Effector CD4-positive, alpha-beta T cell (primary cell): ENCODE measurements at places on chromosomes 6 and 20.

- DNase-seq: no peak
Measured at GRCh38 chr20:50412069-50412468, 98.1 kb upstream of the PTPN1 start.

DNA sequence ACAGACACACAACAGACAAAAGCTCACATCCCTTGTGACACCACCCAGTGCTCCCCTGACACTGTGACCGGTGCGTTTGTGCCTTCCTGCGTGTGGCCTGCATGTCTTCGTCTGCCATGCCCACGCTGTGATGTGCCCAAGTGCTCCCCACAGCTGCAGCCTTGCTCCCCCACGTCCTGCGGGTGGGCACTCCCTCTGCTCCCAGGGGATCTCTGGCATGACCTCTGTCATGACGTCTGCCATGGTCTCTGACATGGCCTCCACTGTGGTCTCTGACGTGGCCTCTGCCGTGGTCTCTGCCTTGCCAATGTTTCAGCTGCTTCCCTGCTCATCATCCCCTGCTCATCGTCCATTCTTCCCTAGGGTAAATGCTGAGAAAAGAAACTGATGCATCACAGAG lies 200.9 kb downstream of the DLL1 start:
- no peak for DNase-seq

GRCh38 chr6:150813319-150813992 lies 52.0 kb upstream of the MTHFD1L start:
- no peak for DNase-seq

DNA sequence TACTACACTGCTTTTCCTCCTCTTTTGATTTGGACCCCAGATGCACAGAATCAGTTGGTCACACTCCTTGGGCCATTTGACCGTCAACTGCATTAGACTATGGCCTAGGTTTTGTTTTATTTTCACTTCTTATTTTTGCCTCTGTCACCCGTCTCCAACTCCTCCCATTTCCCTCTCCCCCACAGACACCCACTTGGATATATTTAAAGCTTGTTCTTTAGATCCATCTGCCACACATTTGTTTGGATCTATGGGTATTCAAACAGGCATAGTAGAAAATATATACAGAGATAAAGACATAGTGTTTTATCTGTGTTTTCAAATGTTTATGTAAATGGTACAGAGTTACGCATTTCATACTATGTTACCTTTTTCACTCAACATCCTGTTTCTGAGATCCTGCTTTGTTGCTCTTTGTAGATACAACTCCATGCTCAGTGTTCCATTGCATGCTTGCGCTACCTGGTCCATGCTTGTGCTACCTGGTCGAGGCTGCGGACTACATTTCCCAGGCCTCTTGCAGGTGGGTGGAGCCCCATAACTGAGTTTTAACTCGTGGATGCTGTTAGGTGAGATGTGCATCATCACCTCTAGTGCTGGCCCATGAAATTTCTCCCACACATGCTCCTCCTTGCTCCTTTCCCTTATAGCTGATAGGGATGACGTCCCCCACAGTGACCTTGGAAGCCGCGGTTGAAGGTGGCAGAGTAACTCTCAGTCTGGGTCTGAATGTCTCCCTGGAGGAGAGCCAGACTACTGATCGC lies 11.5 kb upstream of the PREX1 start:
- DNase-seq: no peak

- no peak for DNase-seq
Measured at GRCh38 chr20:24460712-24461111, 8.7 kb upstream of the SYNDIG1 start.

DNA sequence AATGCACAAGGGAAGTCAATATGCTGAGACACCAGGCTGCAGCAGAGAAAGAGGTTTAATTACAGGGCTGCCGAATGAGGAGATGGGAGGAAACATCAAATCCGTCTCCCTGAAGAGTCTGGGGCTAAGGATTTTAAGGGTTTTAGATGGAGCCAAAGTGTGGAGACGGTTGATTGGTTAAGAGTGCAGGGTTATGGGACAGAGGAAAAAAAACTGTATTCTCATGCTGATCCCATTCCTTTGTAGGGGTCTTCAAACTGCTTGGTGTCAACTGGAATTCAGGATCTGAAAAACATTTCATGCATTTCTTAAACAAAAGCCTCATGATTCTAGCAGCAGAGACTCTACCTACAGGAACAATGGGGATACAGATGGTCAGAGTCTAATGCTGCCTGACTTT lies 96.1 kb upstream of the SYNDIG1 start:
- no peak for DNase-seq

DNA sequence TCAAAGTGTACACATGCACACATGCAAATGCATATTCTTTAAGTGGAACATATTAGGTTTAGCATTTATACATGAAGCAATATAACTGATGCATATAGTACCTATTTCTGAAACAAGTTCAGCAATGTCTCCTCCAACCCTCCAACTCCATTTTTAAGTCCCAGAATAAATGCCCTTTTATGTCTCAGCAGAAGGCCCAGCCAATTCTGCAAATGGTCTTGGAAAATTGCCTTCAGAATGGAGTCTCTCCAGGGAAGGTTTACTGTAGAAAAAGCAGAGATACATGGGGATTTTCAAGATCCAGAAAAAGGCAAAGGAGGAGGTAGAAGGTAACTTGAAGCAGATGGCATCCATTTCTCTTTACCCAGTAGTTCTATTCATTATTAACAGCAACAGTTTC lies 633.3 kb downstream of the MAFB start:
- no peak for DNase-seq
